CD4-positive, alpha-beta T cell (primary cell): ENCODE measurements at places on chromosomes 3 and 15.

- DNase-seq, result no peak
These were observed 49.2 kb upstream of the P3H2 start for GRCh38 chr3:190169877-190170276.

- DNase-seq, result peak; percentile 34
These were observed 13.2 kb downstream of the USP3 start for GRCh38 chr15:63517628-63518027.

GRCh38 chr15:52677593-52678467 is 1.4 kb downstream of the ATOSA start:
- DNase-seq, result peak; percentile 46

- no peak for DNase-seq
These were observed 590.0 kb downstream of the EPHA3 start for GRCh38 chr3:89697321-89697916.

- DNase-seq, result no peak
These were observed 112.5 kb downstream of the RPLP1 start for GRCh38 chr15:69565066-69565655.

GRCh38 chr3:171149526-171150116 is 123.1 kb upstream of the SLC2A2 start:
- no peak for DNase-seq

DNA sequence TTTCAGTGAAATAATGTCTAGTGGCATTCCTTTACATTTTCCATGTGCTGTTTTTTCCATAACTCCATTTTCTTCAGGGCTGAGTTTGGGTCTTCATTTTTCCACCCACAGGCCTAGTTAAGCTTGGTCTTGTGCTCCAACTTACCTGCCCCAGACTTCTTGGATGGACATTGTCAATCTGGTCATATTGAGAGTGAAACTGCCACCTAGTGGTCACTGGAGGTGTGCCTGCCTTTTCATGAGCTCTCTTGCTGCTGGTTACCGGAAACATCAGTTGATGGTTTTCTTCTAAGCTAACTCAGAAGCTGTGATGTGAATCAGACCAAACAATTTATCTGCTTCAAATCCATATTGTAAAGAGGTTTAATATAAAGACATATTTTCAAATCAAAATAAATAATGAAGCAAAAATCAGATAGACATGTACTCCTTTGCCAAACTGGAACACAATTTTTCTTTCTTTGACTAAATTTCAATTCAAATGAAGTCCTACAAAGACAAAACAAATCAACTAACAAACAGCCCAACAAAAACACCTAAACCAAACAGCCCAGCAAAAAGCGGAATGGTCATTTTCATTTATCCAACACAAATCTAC is 135.1 kb upstream of the RASGRP1 start:
- peak; percentile 63 for DNase-seq

DNA sequence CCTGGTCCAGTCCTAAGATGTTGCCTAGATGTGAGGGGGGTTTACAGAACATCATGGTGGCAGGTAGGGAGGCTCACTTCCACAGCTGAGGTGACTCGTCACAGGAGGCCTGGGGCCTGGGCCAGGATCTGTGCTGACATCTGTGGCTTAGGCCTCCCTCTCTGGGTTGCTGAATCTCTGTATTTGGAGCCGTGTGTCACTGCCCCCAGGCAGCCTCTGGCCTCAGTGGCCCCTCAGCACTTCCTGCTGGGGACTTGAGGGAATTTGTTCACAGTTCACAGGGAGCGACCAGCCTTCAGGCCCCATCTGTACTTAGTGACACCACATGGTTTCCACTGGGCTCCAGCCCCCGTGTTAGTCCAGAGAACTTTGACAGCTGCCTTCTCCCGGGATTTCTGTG is 41.7 kb upstream of the ADAMTSL3 start:
- DNase-seq, result no peak

DNA sequence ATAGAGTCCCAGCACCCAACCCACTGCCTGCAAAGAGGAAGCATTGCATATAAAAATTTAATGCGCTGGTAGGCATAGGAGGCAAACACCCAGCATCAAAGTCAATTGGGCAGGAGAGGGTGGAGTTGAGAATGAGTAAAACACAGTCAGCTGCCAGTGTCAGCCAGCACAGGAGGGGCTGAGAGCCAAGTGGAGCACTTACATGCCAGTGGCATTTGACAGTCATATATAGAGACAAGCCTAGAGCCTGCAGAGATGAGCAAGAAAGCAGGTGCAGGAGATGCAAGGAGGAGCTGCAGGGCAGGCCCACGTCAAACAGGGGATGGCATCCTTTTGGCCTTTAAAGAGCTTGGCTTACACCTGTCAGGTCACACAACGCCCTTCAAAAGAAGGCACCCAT is 27.6 kb upstream of the ZFAND6 start:
- peak; percentile 19 for DNase-seq

DNA sequence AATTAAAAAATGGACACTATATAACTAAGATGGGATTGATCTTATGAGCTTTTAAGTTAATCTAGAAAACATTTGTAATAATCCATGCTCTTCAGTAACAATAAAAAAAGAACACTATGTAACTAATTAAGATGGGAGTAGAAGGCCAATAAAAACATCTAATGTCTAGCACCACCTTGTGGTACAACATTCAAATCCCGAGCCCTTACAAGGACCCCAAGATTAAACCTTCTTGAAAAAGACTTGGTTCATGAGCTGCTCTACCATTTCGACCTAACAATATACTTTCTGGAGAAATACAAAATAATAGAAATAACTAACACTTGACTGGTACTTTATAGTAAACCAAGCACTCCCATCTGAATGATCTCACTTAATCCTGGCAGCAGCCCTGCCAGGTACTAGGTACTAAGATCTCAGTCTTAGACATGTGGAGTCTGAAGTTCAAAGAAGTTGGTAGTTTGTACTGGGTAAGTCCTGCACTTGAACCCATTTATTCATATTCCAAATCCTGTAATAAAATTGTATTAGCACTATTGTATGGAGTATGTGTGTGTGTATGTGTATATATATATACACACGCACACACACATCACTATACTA is 21.8 kb downstream of the METTL6 start:
- peak; percentile 77 for DNase-seq

GRCh38 chr3:183536238-183536880 is 19.1 kb downstream of the KLHL6 start:
- DNase-seq, result no peak

GRCh38 chr3:166785876-166786275 is 594.2 kb downstream of the ZBBX start:
- DNase-seq, result no peak

DNA sequence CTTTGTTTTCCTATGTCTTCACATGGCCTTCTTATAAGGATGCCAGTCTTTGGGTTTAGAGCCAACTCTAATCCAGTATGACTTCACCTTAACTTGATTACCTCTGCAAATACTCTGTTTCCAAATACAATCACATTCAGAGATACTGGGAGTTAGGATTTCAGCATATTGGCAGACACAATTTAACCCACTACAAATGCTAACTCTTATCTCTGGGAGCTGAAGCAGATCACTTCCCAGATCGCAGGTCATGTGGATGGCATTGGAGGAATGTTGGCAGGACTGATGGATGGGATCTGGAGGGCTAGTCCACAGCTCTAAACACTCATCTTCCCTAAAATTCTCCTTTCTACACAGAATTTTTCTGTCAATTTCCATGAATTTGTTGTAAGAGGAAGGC is 46.2 kb upstream of the ADGRG7 start:
- no peak for DNase-seq

DNA sequence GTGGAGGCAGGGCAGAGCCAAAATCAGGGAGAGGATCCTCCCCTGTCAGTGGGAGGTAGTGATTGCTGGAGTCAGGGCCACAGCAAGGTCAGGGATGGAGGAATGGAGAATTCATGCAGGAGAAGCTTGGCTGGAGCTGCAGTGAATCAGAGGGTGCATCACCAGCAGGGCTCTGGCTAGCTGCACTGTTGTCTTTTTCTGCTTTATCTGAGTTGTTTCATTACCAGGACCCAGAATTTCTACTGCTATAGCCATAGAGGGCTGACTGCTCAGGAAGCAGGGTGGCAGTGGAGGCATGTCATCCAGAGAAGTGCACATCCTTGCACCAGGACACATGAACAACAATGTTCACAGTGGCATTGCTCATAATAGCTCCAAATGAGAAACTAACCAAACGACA is 113.5 kb upstream of the GALNT15 start:
- no peak for DNase-seq
